ENCODE measurements at places on chromosomes 7 and 10.
A peak's percentile ranks its signal among the peaks of the same experiment; 100 is the strongest.

DNA sequence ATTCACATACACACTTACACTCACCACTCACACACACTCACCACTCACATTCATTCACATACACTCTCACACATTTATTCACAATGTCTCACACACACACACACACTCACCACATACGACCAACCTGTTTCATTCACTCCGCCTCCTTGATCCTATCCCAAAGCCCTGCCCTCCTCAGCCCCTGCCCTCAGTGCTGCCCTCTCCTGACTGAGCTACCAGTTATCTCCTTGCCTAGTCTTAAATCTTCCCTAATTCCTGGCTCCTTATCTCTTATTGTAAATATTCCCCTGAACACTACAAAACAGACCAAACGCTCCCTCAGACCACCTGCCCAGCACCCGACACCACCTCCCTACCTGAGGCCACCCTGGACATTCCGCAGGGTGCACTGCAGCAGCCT is 26.1 kb upstream of the C10orf120 start:
- no peaks in the 10 kb centered on the region for H3K4me1 ChIP-seq
- H3K27ac ChIP-seq: no peak overlapping the region
- peak; percentile 47 for DNase-seq
- H3K27me3 ChIP-seq: no peaks in the 10 kb centered on the region

- H3K27me3 ChIP-seq: no peaks in the 10 kb centered on the region
- no peak overlapping the region for H3K4me3 ChIP-seq
- no peak overlapping the region for H3K27ac ChIP-seq
- no peak for DNase-seq
- H3K36me3 ChIP-seq: no peaks in the 10 kb centered on the region
These were observed 39.0 kb upstream of the STRIP2 start for GRCh38 chr7:129394982-129395914.

GRCh38 chr10:124685261-124685660 is 58.9 kb downstream of the FAM53B start:
- no peak overlapping the region for H3K4me3 ChIP-seq
- no peaks in the 10 kb centered on the region for H3K4me1 ChIP-seq
- H3K36me3 ChIP-seq: peaks cover 5% of the 10 kb centered on the region
- no peaks in the 10 kb centered on the region for H3K27me3 ChIP-seq

GRCh38 chr10:38093816-38094157 is 350 bp upstream of the ZNF37A start:
- H3K27me3 ChIP-seq: no peaks in the 10 kb centered on the region
- no peak overlapping the region for H3K27ac ChIP-seq
- H3K4me1 ChIP-seq: no peaks in the 10 kb centered on the region
- peak overlapping the region; percentile 81 for H3K4me3 ChIP-seq
- H3K36me3 ChIP-seq: peaks cover 38% of the 10 kb centered on the region

DNA sequence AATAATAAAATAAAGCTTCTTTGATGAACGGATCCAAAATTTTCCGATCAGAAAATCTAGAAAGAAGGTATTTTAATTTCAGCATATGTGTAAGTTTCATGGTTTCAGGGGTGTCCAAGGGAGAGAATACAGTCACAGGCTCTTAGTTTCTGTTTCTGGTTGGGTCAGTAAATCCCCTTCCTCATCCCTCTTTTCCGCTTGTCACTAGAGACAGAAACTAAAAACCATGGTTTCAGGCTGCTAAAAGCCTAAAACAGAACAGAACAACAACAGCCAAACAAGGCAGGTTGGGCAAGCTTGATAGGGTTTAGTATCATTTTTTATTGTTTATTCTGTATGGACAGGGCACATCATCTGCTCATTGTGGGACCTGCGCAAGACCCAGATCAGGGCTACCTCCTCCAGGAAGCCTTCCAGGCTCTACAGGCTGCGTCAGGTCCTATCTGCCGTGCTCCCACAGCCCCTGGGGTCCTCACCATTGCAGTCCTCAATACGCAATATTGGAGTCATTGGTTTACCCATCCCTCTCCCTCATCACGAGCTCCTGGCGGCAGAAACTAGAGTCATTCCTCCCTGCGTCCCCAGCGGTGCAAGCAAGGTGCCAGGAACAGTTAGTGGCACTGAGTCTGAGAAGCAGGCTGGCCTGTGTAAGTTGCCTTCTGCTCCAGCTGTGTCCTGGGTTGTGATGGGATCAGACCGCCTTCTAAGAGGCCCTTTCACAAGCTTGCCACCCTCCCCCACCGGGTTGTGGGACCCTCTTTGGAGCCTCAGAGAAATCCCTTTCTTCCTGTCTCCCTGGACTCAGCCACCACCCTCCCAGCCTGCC is 70.2 kb upstream of the CUX1 start:
- no peak for DNase-seq
- H3K27ac ChIP-seq: no peak overlapping the region
- H3K4me3 ChIP-seq: no peak overlapping the region
- no peaks in the 10 kb centered on the region for H3K27me3 ChIP-seq

GRCh38 chr10:113528876-113529275 is 24.0 kb upstream of the HABP2 start:
- no peak overlapping the region for H3K27ac ChIP-seq
- H3K4me1 ChIP-seq: no peaks in the 10 kb centered on the region
- H3K27me3 ChIP-seq: no peaks in the 10 kb centered on the region
- no peak for DNase-seq
- H3K36me3 ChIP-seq: no peaks in the 10 kb centered on the region
- H3K4me3 ChIP-seq: no peak overlapping the region

DNA sequence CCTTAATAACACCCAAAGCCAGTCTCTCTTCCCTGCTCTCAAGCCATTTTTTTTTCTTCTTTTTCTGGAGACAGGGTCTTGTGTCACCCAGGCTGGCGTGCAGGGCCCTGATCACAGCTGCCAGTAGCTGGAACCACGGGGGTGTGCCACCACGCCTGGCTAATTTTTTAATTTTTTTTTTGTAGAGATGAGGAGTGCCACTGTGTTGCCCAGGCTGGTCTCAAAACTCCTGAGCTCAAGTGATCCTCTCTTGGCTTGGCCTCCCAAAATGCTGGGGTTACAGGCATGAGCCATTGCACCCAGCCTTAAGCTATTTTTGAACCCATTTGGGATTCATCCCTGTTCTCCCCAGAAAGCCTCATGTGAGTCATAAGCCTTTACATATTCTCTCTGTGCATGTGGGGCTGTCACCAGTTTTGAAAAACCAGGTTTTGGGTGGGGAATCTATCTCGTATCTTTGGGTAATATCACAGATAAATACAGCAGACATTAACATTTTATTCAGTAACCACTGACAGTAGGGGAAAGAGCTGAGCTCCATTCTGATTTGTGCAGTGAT is 15.5 kb downstream of the ZNF487 start:
- peaks cover 5% of the 10 kb centered on the region for H3K36me3 ChIP-seq
- no peaks in the 10 kb centered on the region for H3K27me3 ChIP-seq
- H3K27ac ChIP-seq: no peak overlapping the region
- no peak for DNase-seq

DNA sequence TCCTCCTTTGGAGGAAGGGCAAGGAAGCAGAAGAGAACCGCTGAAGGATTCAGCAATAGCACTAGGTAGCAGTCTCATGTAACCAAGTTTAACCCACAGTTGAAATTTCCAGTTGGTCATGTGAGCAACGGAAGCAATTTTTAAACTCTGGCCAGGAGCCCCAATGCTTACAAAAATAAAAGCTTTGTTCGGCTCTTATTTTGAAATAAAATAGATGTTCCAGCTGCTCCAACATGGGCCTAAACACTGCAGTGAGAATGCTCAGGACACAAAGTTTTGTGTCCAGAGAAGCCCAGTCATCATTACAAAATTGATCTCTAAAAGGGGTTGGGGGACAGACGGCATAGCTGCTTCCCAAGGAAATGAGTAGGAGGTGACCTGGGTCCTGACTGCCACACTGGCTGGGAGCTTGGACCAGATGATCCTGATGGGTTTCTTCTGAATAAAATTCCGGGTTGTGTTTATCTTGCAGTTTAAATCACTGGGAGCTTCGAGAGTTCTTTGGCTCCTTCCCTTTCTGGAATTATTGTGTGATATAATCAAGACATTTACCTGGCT is 452 bp upstream of the TMEM140 start:
- no peaks in the 10 kb centered on the region for H3K27me3 ChIP-seq
- no peak for DNase-seq
- no peaks in the 10 kb centered on the region for H3K36me3 ChIP-seq
- no peak overlapping the region for H3K4me3 ChIP-seq
